ENCODE measurements at places on chromosomes 7 and 10.

DNA sequence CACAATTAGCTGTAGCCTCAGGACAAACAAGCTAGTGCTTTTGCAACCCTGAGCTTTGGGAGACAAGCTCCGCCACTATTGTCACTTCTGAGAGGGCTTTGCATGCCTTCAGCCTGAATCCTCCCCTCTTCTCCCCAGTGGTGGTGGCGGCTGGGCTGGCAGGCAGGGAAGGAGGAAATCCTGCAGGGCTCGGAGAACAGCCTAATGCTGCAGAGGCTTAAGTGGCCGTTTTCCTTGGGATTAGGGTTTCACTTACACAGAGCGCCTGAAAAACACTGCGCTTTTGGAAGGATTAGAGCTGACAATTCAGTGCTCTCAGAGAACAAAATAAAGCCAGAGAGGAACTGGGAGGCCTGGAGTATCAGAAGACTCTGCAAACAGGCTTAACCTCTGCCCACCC, 71.3 kb downstream of the PAX2 start:
- DNase-seq, result no peak

- no peak for DNase-seq
These were observed 644.6 kb downstream of the AUTS2 start for GRCh38 chr7:70242826-70243225.

DNA sequence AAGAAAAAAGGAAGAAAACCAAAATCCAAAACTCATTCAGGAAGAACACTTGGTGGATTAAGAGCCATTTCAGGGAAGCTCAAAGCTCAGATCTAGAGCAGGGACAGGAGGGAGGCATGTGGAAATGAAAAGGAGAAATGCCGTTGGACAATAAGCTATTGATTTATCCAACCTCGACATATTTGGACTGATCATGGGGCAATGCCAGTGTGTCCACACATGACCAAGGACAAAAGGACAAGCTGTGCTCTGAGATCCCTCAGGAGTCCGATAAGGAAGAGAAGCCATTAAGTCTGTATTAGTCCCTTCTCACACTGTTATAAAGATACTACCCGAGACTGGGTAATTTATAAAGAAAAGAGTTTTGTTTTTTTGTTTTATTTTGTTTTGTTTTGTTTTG, 684.0 kb upstream of the CELF2 start:
- DNase-seq, result no peak

DNA sequence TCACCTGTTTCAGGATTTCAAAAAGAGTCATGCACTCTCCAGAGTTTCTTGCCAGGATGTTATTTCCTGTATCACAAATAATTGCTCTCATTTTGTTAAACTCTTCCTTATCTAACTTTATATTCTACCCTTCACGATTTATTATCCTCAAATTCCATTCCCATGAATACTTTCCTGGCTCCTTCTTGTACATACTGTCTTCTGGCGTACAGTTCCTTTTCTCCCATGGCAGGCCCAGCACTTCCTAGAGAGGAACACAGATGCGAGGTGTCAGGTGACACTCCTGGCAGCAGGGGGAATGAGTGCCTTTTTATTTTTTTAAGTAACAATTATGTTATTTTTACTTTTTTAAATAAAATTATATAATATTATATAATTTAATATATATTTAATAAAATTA, 411.9 kb downstream of the TFEC start:
- no peak for DNase-seq

DNA sequence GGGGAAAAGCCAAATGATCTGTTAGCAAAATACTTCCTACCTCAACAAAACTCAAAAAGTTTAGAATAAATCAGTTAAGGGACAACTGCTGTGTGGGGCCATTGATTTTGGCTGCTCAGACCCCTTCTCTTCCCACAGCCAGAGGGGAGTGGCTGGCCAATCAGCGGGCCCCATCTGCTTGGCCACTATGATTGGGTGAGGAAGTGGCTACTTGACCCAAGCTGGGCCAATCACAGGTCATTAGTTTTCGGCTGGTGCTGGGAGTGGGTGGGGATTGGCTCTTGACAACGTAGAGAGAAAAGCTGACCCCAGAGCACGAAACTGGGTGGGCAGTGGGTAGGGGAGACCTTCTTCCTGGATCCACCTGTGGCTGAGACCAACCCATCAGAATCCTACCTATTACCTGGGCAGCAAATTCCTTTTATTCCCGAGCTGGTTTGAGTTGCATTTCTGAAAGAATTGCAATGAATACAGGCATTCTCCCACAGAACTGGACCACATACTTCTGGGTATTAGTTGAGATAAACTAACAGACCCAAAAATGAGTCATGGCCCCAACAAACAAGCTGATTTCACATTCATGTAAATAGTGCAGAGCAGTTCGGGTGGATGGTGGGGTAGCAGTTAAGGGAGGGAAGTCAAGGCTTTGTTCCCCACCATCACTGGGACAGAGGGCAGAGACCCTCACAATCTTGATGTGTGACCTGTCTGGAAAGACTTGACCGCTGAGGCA, 35.6 kb upstream of the HMX3 start:
- peak; percentile 56 for DNase-seq

GRCh38 chr7:142384493-142384922, 126.7 kb upstream of the PRSS58 start:
- DNase-seq, result no peak

DNA sequence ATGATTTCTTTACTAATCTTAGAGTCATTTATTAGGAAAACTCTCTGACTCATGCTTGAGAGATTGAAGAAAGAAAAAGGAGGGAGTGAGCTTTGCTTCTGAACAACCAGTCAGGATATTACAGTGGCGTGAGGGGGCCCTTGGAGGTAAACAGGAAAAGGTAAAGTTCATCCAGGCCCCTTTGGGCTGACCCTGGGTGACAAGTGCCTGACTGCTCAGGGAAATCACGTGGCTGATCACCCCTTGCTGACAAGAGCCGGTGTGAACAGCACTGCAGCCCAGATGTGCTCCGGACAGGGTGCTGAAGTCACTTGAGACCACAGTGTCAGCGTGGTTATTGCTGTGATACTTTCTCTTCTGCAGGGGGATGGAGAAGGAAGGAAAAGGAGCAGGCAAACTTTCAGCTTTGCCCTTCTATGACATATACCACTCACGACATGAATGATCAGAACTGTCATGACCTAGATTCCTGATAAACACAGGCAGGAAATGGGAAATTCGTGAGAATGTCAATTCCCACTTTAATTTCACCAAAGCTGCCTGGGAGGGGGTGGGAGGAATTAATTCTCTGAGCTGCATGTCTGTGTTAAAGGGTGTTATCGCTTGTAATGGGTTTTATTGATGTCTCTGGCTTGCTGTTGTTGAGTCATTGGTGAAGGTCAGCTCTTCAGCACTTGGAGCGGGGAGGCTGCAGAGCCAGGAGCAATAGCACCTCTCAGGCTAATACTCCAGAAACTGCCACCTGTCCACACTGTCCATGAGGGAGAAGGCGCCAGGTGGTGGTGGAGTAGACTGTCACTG, 139.8 kb upstream of the AOAH start:
- DNase-seq, result no peak

GRCh38 chr7:86708031-86708680, 64.4 kb downstream of the GRM3 start:
- no peak for DNase-seq
